ENCODE measurements at places on chromosomes 12 and 14.

DNA sequence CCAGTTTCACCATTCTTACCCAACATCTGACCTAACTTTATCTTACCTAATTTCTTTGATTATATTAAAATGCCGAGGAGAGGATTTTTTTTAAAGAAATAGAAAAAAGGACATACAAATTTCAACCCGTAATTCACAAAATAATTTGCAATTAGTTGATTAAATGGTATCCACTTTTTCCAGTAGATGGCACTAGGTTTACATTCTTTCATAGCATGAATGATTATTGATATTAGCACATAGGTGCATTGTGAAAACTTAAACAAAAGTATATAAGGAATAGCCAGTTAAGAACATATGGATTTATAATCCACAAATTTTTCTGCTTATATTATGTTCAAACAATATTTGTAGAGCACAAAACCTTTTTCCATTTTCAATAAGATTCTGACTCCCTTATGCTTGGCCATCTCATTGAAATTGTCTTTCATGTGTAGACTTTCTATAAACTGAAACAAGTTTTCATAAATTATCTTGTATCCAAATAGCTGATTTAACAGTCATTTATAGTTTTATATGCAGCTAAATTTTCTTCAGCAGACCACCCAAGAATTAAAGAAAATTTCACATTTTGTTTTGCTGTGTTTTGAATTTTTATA is 35.3 kb downstream of the MSRB3 start:
- DNase-seq: peak; percentile 49

- DNase-seq: no peak
Measured at GRCh38 chr12:105020241-105020962, 34.3 kb downstream of the NOPCHAP1 start.

GRCh38 chr12:131869871-131870418 is 24.5 kb upstream of the ULK1 start:
- no peak for DNase-seq

DNA sequence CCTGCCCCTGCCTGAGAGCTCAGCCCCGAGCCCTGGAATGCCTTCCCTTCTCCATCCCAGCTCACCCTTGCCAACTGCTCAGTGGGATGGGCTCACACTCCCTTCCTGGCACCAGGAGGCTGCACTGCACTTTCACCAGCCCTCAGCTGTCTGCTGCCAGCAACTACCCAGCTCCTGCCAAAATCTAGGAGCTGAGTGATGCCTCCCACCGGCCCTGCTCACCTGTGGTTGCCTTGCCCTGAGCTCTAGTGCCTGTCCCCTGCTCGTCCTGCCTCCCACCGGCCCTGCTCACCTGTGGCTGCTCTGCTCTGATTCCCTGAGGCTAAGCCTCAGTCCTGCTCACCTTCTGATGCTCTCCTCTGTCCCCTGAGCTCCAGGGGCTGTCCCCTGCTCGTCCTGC is 119.8 kb downstream of the TMEM121 start:
- DNase-seq: no peak

- DNase-seq: no peak
Measured at GRCh38 chr12:62653740-62654139, 187.1 kb downstream of the MON2 start.

Data from NAMALWA (cell line).